ENCODE measurements at places on chromosomes 1 and 21. TPM values are rescaled to one million over a fixed set of nuclear protein-coding genes. Genes with fewer than 3 reads are reported as not detected.

Gene CFHR3
- 0.24 TPM for polyA plus RNA-seq

- DNase-seq = no peak
Observed at GRCh38 chr1:10723317-10723716, 73.1 kb downstream of the CASZ1 start.

DNA sequence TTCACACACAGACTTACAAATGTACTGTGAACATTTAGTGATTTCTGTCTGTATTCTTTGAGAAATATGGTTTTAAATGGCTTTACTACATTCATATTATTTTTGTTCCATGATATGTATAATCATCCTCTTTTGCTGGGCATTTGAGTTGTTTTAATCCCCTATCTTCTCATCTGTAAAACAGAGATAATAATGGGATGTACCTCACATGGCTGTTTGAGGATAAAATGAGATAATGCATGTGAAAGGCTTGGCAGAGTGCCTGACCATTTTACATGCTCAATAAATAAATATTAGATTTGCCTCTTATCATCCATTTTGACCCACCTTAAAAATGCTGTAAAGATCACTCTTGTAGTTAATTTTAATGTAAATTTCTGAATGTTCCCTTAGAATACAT is 197.2 kb downstream of the C1orf94 start:
- DNase-seq = no peak

GRCh38 chr1:183761871-183762270 is 43.0 kb upstream of the RGL1 start:
- DNase-seq = no peak

DNA sequence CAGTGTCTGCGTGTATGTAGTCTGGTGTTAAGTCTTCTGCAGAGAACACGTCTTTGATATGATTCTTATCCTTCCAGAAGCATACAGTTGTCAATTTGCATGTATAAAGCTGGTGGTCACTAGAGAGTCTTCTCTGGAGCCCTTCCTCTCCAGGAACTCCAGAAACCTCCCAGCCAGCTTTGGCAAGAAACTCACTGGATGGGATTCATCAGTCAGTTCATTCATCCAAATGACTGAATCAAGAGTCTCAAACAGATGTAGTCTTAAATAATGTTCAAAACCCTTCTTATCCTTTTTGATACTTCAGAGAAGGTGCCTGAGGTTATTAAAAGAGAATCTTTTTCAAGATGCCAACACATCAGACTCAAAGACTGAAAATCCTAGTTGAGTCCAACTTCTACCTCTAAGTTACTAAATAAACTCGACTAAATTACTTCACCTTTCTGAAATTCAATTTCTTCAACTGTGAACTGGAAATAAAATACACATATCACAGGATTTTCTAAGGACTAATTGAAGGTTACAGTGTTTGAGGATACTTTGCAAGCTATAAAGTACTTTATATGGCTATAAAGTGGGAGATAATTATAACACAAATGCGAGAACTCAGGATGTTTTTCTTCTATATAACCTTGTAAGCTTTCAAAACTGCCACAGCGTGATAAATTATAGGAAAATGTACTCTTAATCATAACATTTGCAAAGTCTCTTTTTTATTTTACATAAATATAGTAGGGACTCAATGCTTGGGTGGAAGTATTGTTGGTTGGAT is 252.4 kb downstream of the FGGY start:
- no peak for DNase-seq

GRCh38 chr21:34814529-34814951 is 145.7 kb downstream of the CLIC6 start:
- DNase-seq = no peak
